ENCODE measurements at places on chromosomes 3 and 15.
A peak's percentile ranks its signal among the peaks of the same experiment; 100 is the strongest.

DNA sequence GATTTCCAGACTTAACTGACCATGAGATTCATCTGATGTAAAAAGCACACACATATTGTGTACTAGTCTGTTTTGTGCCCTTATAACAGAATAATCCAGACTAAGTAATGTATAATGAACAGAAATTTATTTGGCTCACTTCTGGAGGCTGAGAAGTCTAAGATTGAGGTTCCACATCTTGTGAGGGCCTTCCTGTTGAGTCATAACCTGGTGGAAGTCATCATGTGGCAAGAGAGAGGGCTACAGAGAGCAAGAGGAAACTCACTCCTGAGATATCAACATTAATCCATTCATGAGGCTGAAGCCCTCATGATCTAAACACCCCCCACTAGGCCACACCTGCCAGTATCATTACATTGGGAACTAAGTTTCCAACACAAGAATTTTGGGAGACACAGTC, 977.6 kb downstream of the MCTP2 start:
- no peak for DNase-seq

GRCh38 chr15:31366169-31366734, 39.6 kb downstream of the KLF13 start:
- peak; percentile 54 for DNase-seq

DNA sequence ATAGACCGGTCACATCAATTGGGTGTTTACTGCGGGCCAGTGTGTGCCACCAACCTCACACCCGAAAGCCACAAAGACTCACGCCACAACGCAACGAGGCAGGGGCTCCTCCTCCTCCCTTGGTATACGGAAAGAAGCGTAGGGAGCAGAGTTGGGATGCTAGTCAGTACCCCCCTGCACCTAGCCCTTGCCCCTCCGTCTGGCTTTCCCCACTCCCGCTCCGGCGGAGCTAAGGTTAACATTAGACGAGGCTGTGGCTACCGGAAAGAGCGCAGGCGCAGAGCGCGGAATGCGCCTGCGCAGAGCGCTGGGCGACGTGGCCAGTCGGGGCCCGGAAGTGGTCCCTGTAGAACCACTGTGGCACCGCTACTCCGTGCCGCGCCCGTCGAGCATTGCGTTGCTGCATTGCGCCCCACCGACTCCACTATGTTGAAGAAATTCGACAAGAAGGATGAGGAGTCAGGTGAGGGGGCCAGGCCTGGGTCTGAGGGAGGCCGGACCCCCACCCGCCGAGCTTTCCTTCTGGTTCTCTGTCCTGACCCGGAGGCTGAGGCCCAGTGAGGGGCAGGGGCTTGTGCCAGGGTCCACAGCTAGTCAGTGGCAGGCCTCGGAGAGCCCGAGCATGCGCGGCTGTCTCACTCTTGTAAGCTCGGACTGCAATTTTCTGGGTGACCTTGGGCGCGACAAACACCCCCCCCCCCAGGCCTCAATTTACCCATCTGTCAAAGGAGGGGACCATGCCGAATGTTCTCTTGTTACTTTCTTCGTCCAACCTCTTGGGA, at the start of gene COPG1:
COPG1 (plus strand) TSS at position 323 of the 782 bp plus-strand sequence; CDS start at position 427, 104 bp downstream.
- DNase-seq, result peak; percentile 94

DNA sequence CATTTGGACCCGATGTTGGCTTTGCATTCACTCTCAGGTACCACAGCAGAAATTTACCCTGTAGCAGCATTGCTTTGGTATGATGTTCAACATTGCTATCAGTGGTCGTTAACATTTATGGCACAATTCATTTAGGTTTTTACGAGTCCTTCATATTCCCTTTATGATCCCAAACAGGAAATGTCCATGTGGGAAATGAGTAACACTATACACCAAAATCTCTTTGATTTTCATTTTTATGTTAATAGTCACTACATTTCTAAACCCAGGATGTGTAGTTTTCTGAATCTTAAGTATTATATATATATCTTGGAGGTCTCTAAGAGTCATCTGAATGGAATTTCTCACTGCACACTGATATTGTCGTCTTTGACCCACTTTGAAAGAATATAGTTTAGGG, 78.5 kb upstream of the RBMS3 start:
- DNase-seq, result no peak

- no peak for DNase-seq
These were observed 27.6 kb upstream of the TM2D3 start for GRCh38 chr15:101679806-101680205.

All from midbrain (tissue), 1 donor.